ENCODE measurements at places on chromosomes 5 and 9. TPM values are rescaled to one million over a fixed set of nuclear protein-coding genes. Genes with fewer than 3 reads are reported as not detected.

The TUSC1 gene
- 9.5 TPM for polyA plus RNA-seq

The HACD4 gene
- 0.98 TPM for polyA plus RNA-seq

The PTPN3 gene
- 29.2 TPM for polyA plus RNA-seq

The HK3 gene
- polyA plus RNA-seq, result 0.49 TPM

The PROB1 gene
- 0.48 TPM for polyA plus RNA-seq

The PCDHA13 gene
- polyA plus RNA-seq, result not detected

The GLRA1 gene
- polyA plus RNA-seq, result not detected

The UBAP2 gene
- polyA plus RNA-seq, result 12.6 TPM

The C9 gene
- not detected for polyA plus RNA-seq

The GDA gene
- polyA plus RNA-seq, result 0.11 TPM

All from esophagus (tissue), 2 donors.